ENCODE measurements at places on chromosomes 1 and 21.

DNA sequence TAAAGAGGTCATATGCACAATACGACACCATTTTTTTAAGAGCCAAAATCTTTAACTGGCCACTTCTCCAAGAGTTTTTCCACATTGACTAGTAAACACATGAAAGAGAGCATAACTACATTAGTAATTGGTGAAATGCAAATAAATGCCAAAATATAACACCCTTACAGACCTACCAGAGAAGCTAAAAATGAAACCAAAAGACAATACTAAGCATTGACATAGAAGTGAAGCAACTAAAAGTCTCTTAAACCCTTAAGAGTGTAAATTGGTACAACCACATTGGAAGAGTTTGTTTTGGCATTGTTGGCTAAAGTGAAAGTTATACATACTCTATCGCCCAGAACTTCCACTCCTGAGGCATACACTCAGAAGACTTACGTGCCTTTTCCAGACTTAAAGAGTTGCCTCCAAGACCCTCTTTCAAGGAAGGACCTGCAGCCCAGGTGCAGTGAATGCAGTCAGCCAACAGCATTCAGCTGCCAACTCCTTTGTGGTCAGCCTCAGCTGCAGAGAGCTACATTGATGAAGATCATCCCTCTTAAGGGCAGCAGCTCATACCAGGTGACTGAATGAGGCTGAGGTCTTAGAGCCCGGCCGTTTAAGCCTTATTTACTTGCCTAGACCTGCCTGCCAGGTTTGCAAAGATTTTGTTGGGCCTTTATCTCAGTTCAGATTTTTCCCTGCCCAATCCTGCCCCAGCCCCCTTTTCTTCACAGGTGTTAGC lies 839.1 kb upstream of the ADGRL2 start:
- DNase-seq = no peak

GRCh38 chr1:160101037-160101716 lies 2.8 kb upstream of the IGSF8 start:
- DNase-seq = peak; percentile 80

- no peak for DNase-seq
Measured at GRCh38 chr1:6028042-6028850, 17.4 kb upstream of the KCNAB2 start.

GRCh38 chr1:147270721-147271120 lies 28.2 kb downstream of the CHD1L start:
- DNase-seq = no peak

DNA sequence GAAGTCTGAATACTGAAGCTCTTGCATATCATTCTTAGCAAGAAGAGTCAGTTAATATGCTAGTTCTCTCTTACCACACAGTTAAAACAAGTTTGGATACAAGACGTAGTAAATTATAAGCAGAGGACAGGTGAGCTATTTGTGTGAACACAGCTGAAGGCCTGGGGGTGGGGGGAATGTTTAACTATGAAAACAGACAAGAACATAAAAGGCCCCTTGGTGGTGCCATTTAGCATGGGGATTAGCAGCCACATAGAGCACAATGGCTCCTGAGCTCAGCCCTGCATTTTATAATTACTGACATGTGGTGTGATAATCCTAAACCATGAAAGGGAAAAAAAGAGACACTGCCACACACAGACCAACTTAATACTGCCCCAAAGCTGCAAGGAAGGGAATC lies 94.8 kb downstream of the TGFBR3 start:
- DNase-seq = no peak

DNA sequence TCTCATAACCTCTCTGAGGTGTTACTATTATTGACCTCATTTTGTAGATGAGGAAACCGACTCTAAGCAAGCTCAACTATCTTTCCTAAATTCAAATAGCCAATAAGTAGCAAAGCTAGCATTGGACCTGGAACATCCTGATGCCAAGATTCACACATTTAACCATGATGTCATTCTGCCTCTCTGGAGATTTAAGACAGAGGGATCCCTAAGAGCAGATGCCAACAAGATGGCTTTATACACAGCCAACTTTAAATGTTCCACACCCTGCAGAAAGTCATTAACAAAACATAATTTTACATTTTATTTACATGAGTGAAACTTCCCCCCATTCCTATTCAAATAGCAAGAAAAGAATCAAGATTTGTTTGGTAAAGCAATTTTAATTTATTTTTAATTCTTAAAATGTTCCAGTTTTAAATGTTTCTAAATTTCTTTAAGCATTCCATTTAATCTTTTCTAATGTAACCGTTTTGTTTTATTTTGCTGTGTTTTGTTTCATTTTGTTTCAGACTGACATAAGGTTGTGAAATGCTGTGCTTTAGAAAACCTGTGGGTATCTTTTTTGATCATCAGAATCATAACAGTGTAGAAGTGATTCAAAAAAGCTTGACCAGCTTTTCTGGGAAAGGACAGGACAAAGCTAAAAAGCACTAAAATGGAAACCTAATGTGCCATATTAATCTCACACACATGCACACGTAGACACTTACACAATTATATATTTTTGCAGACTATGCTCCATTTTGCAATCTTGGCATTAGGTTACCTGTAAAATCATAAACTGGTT lies 7.6 kb upstream of the VAV3 start:
- DNase-seq = no peak

DNA sequence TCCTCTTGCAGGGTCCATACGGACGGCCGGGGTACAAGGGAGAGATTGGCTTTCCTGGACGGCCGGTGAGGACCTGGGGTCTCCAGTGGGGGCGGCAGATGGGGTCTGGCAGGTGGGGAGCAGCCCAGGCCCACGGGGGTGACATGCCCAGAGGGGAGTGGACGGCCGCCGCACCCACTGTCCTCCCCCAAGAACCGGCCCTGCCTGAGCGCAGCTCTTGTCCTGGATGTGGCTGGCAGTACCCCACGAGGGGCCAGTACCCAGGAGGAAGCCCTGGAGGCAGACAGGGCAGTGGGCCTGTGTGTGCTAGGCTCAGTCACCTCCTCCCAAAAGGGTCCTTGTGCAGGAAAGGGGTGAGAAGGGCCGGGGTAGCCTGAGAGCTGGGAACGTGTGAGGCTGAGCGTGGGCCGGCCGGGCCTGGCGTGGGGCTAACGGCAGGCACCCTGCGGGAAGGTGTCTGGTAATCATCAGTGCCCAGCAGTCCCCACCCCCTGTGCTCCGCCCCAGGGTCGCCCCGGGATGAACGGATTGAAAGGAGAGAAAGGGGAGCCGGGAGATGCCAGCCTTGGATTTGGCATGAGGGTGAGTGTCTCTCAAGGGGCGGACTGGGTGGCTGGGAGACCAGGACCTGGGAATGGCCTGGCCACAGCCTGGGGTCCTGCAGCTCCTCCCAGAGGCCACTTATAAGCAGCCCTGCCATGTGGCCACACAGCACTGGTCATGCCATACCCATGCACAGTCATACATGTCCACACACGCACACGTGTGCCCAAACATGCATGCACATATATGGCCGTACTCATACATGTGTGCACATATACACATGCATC lies 47.2 kb downstream of the SLC19A1 start:
- no peak for DNase-seq

DNA sequence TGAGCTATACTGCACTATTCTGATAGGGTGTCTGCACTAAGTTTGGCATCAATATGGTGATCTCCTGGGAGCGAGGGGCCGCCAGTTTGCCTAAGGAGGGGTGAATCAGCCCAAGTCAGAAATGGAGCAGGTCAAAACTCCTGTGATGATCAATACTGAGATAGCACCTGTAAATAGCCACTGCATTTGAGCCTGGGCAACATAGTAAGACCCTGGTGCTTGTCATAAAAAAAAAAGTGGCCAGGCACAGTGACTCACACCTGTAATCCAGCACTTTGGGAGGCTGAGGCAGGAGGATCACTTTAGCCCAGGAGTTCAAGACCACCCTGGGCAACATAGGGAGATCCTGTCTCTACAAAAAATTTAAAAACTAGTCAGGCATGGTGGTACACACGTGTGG lies 11.6 kb upstream of the ZDHHC18 start:
- no peak for DNase-seq

GRCh38 chr1:53244141-53244540 lies 5.8 kb upstream of the MAGOH start:
- DNase-seq = no peak

- no peak for DNase-seq
Measured at GRCh38 chr1:91803123-91803522, 82.8 kb downstream of the TGFBR3 start.

DNA sequence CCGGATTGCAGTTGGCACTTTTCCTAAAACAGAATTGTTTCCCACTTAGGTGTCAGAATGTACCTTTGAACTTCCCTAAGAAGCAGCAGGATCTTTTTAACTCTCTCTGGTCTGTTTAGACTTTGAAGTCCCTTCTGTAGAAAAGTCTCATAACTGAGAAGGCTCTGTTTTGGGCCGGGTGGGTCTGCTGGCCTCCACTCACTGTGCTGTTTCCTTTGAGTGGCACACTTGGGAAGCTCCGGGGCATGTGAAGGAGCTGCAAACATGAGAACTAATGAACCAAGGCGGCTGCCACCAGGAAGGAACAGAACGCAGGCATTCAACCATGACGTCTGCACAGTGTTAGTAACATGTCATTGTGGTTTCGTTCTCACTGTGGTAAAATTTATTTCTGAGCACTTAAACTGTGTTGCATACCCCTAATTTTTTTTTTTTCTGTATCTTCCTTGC lies 19.5 kb upstream of the NCMAP start:
- no peak for DNase-seq
